ENCODE measurements at places on chromosomes 5 and 9.

DNA sequence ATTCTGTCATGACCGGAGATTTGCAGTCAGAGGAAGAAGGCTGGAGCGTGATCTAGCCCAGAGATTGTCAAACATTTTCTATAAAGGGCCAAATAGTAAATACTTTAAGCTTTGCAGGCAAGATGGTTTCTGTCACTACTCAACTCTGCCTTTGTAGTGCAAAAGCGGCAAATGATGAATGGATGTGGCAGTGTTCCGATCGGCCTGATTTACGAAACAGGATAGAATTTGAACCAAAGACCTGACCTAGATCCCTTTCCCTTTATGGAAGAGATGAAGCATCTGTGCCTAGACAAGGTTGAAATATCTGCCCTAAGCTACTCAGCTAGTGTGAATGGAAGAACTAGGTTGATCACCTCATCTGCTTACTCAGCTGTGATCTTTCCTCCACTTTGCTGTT lies 209.5 kb downstream of the YTHDC2 start:
- no peak for DNase-seq

DNA sequence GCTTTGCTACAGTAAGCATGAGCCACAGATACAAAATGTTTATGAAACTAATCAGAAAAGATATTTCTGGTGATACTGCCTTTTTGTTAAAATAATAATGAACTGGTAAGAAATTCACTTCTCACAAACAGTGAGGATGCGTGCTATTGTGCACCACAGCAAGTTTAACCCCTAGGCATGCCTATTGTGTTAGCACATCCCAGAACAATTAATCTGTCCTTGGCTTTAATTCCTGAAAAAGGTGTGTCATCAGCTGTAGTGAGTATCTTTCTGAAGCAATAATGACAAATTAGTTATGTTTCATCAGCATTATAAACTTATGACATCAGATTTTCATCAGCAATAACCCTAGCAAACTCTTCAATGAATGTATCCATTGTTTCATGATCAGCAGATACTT lies 1307.2 kb downstream of the EFNA5 start:
- DNase-seq, result no peak

DNA sequence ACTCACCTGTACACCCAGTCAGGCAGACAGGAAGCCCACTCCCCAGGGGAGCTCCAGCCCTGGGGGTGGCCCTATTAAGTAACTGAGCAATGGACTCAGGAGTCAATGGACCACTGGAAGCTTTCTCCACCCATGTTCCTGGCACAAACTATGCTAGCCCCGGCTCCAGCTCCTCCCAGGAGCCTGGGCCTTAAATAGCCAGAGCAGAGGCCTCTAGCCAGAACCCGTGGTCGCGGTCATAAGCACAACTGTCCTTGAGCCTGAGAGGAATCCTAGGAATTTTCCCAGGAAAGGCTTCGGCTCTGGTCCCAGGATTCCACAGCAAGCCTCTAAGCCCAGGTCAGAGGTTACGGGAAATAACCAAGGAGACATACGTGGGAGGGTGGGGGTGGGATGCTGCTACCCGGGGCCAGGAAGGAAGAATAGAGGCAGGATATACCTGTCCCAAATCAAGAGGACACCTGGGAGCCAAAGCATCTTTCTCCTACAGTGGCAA lies 5.5 kb downstream of the SEPTIN8 start:
- DNase-seq, result no peak

DNA sequence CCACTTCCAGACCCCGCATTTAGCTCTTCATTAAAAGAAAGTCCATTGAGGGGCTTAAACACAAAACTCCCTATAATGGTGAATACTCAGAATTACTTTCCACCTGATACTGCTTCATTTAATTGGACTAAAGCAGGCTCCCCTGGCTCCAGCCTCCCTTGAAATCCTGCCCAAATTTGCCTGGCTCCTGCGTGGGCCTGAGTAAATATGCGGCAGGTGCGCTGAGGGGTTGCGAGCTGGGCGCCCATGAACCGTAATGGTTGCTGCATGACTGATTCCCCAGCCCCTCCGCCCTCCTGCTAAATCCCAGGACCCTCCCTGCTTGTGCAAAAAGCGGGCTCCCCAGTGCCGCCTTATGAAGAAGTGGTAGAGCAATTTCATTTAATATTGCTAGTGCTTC lies 639.7 kb downstream of the BNC2 start:
- DNase-seq, result no peak

DNA sequence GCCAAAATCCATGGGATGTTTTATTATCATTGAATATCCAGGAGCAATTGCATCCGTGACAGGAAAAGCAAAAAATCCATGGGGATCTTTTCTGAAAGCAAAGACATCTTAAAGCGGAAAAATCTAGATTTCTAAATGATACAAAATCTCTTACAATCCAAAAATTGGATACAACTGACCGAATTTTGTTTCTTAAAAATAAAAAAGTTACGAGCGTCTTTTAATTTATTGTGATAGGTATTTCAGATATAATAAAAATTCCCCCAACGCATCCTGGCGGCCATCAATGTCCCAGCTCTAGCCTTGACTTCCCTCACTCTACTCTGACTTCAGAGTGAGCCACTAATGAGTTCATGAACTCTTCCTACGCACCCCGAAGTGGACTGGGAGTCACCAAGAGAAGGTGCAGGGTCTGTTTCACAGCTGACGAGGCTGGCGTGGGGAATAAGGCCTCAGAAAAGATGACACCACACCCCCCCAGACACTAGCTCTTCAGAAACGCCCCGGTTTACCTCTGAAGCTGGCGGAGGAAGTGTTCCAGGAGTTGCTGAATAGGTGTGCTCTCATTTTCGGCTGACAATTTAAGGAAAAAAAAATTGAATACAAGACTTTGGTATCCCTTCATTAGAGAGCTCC lies 3.4 kb downstream of the BRD9 start:
- DNase-seq, result no peak

GRCh38 chr9:95044731-95045508 lies 272.6 kb downstream of the FANCC start:
- DNase-seq, result no peak

DNA sequence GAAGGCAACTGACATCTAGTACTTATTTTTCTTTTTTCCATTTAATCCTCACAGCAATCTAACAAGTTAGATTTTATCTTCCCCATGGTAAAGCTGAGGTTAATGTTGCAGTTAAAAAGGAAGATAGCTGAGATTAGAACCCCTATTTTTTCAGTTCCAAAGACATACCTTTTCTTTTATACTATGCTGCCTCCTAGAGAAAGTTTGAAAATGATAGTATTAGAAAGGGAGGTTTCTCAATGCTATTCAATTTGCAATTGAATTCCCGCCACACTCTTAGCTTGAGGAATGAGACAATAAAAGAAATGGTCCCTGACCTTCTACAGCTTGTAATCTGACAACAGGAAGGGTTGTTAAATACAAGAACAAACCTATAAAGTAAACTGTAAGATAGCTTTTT lies 195.9 kb upstream of the TRIM32 start:
- DNase-seq, result no peak

DNA sequence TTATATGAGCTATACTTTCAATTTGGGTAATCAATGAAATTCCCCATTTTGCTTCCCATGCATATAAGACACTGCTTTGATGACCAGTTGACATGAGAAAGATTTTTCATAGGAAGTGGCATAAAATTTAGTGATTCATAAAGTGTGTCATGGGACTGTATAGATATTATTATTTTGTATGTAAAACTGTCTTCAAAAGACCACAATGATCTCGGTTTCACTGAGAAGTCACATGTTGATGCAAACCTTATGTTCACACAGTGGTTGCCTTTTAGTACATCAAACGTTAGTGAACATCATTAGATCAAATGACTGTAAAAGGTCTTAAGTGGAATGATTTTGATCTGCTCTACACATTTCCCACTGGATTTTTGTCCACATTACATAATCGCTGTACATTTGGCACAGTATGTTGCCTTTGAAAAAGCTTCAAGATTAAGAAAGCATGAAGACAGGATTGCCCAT lies 349.2 kb upstream of the MEF2C start:
- DNase-seq, result no peak

GRCh38 chr9:93354451-93354850 lies 97.0 kb upstream of the FAM120A start:
- DNase-seq, result no peak

GRCh38 chr9:112380825-112381221 lies 915 bp downstream of the HSDL2 start:
- DNase-seq, result no peak

DNA sequence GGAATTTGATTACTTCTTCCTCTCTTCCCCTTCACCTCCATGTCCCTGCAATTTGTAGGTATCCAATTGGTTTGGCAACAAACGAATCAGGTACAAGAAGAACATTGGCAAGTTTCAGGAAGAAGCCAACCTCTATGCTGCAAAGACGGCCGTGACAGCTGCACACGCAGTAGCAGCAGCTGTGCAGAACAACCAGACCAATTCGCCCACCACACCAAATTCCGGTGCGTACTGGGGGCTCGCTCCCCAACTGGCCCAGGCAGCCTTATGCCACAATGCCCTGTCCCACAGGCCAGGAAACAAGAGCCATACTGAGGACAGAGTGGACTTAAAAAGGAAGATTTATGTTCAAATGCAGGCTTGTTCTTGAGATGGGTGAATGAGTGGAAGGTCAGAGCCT lies 213.5 kb downstream of the PBX3 start:
- no peak for DNase-seq

DNA sequence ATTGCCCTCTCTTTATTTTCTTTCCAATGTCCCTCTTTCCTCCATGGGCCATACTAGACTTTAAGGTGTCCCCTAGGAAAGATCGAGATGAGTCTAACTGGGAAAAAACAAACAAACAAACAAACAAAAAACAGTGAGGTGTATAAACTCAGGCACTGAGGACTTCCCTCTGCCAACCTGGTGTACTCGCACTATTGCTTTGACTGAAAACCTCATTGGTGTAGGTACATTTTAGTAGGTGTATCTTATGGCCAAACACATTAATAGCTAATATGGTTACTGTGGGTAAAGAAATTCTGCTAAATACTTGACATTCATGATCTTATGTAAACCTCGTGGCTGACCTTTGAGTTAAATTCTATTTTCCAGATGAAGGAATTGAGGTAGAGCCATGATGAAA lies 74.3 kb downstream of the TNC start:
- DNase-seq, result no peak

- DNase-seq, result no peak
These were observed 20.7 kb upstream of the CTSV start for GRCh38 chr9:97059626-97060025.

GRCh38 chr9:136078024-136078423 lies 17.1 kb downstream of the NACC2 start:
- no peak for DNase-seq

- no peak for DNase-seq
These were observed 59.5 kb downstream of the SPOCK1 start for GRCh38 chr5:137439645-137440044.

GRCh38 chr9:3308609-3309008 lies 217.2 kb downstream of the RFX3 start:
- no peak for DNase-seq

DNA sequence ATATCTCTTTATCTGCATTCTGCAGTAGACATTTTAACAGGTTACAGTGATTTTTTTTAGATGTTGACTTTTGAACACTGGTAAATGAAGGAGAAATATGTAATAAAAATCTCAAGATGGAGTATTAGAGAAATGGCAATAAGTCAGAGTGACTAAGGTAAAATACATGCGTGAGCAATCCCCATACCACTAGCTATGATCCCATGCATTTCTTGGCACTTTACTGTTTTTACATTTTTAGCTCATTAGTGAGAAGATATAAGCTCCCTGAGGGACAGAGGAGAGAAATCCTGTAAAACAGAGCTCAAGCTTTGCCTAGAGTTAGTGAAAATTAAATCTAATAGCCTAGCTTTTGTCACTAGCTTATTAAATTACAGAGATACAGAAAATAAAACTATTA lies 181.9 kb upstream of the TRPM3 start:
- DNase-seq, result no peak

DNA sequence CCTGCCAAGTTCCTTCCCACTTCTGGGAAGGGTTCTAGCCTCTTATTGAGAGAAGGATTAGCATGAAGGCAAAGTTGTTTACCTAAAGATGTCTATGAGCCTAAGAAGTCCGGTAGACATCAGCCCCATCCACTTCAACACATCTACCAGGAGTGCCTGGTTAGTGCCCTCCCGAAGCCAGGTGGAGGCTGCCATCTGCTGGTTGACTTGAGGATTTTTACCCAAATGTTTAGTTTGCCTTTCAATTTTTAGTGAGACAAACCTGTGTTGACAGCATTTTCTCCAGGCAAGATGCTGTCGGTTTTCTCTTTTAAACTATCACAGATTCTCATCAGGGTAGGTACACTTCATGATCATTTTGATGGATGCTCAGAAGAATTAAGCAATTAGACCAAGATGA lies 83.6 kb upstream of the TNFSF8 start:
- DNase-seq, result peak; percentile 53

- no peak for DNase-seq
These were observed 89.6 kb upstream of the LRRTM2 start for GRCh38 chr5:138964647-138965201.

DNA sequence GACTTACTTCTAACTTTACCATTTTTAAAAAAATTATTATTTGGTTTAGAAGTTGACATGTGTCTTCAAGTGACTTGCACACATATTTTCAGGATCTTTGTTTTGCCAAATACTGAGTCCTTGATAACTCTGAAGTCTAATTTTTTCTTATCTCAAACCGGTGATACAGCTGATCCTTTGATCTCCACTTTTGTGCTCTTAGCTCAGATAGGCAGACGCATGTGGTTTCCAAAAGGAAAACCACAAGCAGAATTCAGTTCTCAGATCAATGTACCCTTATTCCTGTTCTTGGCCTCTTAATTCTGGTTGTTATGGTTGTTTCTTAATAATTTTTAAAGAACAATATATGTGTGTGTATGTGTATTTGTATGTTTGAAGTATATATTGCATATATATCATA lies 238.3 kb upstream of the EDIL3 start:
- DNase-seq, result no peak

DNA sequence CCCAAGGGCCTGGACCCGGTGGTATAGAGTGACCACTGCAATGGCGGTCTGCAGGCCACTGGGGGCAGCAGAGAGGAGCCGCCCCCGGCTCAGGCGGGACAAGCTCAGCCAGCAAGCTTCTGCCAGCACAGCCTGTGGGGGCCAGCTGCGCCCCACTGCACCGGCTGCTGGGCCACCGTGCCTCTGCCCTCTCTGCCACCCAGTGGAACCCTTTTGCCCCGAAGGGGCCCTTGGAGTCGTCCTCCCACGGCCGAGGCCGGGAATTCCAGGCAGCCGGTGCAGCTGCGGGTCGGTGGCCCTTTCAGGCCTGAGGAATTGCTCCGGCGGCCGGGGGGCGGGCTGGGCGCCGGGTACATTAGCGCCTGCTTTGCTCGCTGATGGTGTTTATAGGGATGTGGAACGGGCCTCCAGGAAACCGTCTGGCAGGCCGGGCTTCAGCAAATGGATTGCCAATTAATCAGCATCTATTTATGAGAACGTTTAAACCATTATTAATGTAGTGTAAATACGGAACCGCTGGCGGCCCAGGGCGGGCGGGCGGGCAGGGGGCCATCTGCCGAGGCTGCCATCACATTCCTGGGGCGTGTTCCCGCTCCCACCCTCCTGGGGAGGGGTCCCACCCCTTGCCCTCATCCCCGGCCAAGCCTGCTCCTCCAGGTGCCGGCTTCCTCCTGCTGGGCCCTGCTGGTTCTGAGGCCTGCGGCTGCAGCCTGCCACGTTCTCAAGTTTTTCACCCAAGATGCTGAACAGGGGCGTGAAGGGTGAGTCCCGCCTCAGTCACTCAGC lies 127.4 kb downstream of the BARX1 start:
- no peak for DNase-seq

Data from stimulated activated CD8-positive, alpha-beta memory T cell treated with anti-CD3 and anti-CD28 coated beads, Interleukin-2, amount 100 ng/mL, for 1 hour (primary cell).